ENCODE measurements at places on chromosomes 5 and 9.

DNA sequence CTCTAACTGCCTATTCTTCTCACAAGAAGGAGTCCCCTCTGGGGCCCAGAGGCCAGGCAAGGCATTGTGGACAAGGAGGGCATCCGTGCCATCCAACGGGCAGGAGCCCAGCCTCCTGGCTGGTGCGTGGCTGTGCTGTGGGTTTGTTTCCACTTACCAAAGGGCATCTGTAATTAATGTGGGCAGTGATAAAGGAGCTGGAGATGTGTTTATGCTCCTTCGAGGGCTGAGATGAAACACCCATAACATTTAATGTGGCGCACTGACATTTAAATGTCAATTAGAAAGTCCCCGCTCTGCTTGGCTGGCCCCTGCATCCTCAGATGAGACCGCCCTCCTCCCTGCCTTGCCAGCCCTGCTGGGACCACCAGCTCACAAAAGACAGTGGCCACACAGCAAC, 57.1 kb downstream of the KCNIP1 start:
- DNase-seq, result no peak

GRCh38 chr9:90069085-90069484, 464.3 kb downstream of the GADD45G start:
- DNase-seq, result no peak

- DNase-seq, result no peak
Observed at GRCh38 chr9:130260816-130261765, 4.5 kb upstream of the HMCN2 start.

GRCh38 chr5:42806004-42806700, 5.5 kb downstream of the SELENOP start:
- no peak for DNase-seq
